ENCODE measurements at places on chromosomes 1 and 21.
A peak's percentile ranks its signal among the peaks of the same experiment; 100 is the strongest.

GRCh38 chr1:237858992-237859391 is 31.7 kb downstream of the ZP4 start:
- DNase-seq = no peak

GRCh38 chr1:61638911-61639605 is 85.9 kb downstream of the TM2D1 start:
- DNase-seq = no peak

DNA sequence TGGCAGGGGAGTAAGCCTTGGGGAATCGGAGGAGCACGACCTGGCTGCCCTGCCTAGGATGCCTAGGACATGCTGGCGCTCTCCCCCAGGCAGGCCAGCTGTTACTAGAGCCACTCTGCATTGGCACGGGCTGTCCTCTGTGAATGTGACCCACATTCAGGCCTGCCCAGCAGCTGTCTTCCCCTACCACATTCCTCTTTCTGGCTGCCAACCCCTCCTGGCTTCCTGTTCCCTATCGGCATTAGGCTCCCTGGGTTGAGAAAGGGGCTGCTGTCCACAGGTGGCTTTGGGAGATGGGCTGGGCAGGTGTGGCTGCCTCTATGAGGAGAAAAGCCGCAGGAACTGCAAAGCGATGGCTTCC is 2.3 kb upstream of the NFASC start:
- DNase-seq = no peak

- no peak for DNase-seq
Observed at GRCh38 chr1:155320252-155320651, 442 bp upstream of the RUSC1 start.

DNA sequence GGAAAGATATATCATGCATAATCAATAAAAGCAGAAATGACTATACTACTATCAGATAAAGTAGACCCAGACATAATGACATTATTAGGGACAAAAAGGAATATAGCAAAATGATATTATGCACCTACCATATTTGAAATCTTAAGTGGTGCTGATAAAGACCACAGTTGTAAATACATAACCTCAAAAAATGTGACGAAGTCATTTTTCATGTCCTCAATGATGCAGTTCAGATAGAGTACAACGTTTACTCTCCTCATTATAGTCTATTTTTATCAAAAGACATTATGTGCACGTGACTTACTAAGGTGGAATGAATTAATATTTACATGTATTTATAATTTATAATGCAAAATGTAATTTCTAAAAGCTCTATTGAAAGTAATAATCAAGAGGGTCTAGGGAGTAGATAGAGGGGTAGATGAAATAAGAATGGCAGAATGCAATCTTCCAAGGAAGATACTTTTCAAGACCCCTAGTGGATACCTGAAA is 61.7 kb upstream of the TNFSF4 start:
- DNase-seq = no peak

DNA sequence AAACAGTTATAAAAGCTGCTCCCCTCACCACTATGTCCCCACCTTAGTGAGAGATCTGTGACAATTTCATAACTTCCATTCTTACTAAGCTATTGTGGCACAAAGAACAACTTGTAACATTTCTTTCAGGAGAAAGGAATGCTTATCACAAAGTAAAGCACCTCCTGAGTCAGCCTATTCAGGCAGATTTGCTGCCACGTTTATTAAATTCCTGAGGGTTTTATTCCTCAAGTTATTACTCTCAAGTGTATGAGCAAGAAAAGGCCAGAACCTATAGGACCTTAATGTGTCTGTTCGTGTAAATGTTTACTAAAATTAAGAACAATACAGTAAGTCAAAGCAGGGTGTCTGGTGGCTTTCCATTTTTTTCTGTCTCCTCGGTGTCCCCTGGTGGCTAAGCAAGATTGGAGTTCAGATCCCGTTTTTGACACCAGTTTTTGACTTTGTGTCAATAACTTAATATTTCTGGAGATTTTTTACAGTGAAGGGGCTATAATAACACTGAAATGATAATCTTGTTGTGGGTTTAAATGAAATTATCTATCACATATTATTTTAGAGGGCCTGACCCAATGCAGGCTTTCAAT is 1539.6 kb downstream of the BRINP3 start:
- DNase-seq = peak; percentile 48

DNA sequence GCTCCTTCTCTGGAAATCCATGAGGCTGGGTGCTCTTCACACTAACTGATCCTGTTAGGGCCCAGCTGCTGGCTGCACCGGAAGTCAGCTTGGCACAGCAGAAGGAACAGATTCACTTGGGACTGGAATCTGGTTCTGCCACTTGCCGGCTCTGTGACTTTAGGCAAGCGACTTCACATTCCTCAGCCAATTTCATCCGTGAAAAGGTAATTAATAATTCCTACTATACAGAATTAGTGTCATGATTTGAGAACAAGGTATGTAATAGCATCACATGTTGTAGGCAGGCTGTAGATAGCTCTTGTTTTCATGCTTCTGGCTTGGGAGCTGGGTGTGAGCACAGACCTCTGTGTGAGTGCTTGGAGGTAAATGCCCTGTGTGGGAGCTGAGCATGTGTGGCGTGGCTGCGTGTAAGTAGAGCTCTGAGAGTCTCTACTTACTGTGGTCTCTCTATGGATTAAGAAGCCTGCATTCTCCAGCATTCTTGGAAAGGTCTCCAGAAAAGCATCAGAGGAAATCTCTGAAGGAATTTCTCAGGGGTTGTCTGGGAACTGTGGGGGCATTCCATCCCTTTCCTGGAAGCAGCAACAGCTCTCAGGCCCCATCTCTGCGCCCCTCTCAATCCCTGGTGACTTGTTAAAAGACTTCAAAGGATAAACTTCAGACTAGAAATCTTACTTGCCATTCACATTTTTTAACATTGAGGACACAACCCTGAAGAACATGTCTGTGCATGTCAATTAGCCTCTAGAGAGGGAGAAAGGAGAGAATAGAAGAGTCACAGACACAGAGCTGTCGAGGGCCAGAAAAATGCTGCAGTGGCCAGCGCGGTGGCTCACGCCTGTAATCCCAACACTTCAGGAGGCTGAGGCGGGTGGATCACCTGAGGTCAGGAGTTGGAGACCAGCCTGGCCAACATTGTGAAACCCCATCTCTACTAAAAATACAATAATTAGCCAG is 47.7 kb upstream of the PPM1J start:
- peak; percentile 50 for DNase-seq

- DNase-seq = no peak
Observed at GRCh38 chr1:162169031-162169790, 99.7 kb downstream of the NOS1AP start.

GRCh38 chr1:200938955-200939354 is 44.3 kb downstream of the INAVA start:
- DNase-seq = no peak

- no peak for DNase-seq
Observed at GRCh38 chr1:61004262-61005003, 77.9 kb upstream of the NFIA start.

- DNase-seq = peak; percentile 65
Observed at GRCh38 chr1:157438146-157438545, 114.2 kb downstream of the FCRL5 start.

GRCh38 chr1:21290546-21290944 is 282 bp upstream of the ECE1 start:
- DNase-seq = no peak

GRCh38 chr1:41662061-41662764 is 177.7 kb upstream of the EDN2 start:
- peak; percentile 67 for DNase-seq

GRCh38 chr1:50132347-50132894 is 23.7 kb downstream of the ELAVL4 start:
- no peak for DNase-seq

DNA sequence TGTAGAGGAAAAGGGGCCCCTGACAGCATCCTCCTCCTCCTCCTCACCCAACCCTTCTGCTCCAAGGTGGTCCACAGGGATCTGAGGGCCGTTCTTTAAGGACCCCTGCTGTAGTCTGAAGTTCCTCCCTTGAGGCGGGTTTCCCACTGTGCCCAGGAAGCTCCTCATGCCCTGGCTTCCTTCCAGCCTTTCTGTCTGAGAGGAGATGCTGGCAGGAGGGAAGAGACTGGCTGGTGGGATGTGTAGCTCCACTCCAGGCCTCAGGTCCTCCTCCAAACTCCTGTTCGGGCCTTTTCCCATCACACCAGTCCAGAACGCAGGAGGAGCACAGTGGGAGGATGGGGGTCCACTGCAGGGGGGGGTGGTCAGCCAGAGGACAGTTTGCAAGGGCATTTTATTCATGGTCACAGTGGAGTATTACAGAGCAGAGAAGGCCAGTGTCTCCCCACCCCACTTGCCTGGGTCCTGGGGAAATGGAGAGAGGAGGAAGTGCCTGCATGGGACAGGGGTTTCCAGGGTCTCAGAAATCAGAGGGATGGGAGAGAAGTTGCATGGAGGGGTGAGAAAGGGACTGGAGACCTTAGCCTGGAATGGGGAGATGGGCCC is 7.8 kb downstream of the ETV3L start:
- DNase-seq = no peak

GRCh38 chr1:167440776-167441175 is 77.6 kb downstream of the CD247 start:
- DNase-seq = no peak

GRCh38 chr1:197692965-197693364 is 82.3 kb downstream of the DENND1B start:
- peak; percentile 23 for DNase-seq

DNA sequence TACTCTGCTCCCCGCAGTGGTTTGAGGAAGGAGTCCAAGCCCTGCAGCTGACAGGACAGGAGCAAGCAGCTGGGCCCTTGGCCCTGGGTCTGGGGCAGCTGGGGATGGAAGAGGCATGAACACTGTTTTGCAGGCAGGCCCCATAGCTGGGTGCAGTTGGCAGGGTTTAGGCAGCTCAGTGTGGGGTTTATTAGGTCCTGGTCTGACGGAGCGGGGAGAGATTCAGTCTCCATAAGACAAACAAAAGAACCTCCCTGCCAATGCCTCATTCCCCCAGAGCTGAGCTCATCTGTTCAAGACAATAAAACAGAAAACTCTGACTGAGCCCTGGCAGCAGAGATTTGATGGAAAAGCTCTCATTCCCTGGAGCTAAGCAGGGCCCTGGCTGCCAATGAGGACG is 37.3 kb downstream of the OLFML2B start:
- no peak for DNase-seq
